ENCODE measurements at places on chromosomes 4 and X. TPM values are rescaled to one million over a fixed set of nuclear protein-coding genes. Genes with fewer than 3 reads are reported as not detected.

The AMELX gene
- total RNA-seq: not detected

The FAM13A gene
- total RNA-seq: 13.7 TPM

DNA sequence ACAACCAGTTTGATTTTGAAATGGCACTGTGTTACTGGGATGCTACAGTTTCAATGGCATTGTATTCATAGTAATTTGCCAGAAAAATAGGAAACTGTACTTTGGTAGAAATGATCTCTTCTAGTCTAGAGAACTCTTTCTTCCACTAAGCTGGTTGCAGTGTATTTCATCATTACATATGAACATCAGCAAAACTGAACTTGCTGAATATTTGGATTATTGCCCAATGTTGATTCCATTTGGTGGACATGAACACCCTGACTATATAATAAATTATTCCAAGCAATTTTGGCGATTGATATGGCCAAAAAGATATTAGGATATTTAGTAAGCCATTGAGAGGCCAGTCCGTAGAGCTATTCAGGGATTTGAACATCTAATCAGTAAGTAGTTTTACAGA is 191.8 kb upstream of the CXorf66 start:
- no peak for DNase-seq

GRCh38 chr4:150875367-150875766 is 139.7 kb downstream of the LRBA start:
- no peak for DNase-seq

GRCh38 chr4:1192091-1192492 is 19.7 kb upstream of the SPON2 start:
- DNase-seq: peak; percentile 86

The RAB33A gene
- 0.59 TPM for total RNA-seq

The IL1RAPL2 gene
- total RNA-seq: not detected

- DNase-seq: no peak
Observed at GRCh38 chrX:68945603-68946228, 116.9 kb downstream of the EFNB1 start.

The GATA1 gene
- total RNA-seq: not detected

The PTCHD1 gene
- total RNA-seq: 0.02 TPM
